ENCODE measurements at places on chromosomes 3 and 15.

DNA sequence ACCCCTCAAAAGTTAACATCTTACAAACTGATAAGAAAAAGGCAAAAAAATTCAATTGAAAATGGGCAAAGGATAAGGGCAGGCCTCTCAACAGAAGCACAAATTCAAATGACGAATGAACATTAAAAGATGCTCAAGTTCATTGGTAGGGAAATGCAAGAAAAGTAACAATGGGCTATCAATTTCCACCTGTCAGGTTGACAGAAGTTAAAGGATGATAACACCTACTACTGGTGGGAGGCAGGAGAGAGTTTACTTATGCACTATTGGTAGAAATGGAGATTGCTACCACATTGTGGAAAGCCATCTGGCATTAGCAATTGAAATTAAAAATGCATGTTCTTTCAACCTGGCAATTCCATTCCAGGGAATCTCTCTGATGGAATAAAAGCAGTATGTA is 35.6 kb upstream of the TNFAIP8L3 start:
- DNase-seq, result no peak

DNA sequence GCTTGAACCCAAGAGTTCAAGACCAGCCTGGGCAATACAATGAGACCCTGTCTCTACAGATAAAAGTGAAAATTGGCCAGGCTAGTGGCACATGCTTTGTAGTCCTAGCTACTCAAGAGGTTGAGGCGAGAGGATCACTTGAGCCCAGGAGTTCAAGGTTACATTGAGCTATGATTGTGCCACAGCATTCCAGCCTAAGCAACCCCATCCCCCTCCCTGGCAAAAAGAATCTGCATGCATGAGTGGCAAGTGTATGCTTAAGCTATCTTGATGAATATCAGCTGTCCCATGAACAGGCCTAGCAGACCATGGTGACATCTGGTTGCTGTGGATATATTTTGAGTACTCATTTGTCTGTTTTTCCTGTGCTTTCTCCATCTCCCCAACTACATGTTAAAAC is 4.7 kb downstream of the ATRIP start:
- no peak for DNase-seq

DNA sequence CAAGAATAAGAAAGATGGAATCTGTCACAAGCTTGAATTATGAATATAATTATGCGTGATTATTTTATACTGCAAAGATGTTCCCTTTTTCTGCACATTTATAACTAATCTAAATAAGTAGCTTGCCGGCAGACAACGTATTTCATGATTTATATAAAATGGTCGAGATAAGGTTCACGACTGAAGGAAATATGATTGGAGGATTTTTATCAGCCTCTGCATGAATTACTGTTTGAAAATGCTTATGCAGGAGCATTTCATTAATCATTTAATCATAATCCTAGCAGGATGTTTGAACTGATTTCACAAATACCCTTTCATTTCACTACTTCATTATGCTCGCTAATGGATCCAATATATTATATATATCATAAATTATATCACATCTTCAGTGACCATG is 580.0 kb downstream of the FOXP1 start:
- no peak for DNase-seq

DNA sequence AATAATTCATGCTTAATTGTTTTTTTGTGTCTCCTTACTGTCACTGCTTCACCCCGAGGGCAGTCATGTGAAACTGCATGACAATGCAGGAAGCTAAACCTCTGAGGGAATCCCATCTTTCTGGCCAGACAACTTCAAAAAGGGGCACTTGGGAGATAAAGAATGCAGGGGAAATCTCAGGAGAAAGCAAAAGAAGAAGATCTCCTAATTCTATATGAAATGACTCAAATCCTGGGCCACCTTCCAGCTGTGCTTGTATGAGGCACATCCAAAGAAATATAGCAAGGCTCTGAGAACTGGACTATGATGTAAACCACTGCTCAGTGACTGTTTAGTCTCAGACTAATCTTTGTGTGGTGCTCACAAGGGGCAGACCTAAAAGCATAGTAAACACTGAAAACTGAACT is 22.6 kb upstream of the UMPS start:
- DNase-seq, result no peak

- DNase-seq, result no peak
Measured at GRCh38 chr3:124373524-124373923, 356.7 kb upstream of the UMPS start.

GRCh38 chr15:39685999-39686613 is 96.5 kb downstream of the FSIP1 start:
- DNase-seq, result peak; percentile 33

- DNase-seq, result no peak
Measured at GRCh38 chr3:35044190-35044589, 595.1 kb upstream of the ARPP21 start.

- DNase-seq, result no peak
Measured at GRCh38 chr3:57910990-57911389, 97.2 kb upstream of the FLNB start.

GRCh38 chr3:17176757-17177156 is 292.0 kb downstream of the PLCL2 start:
- no peak for DNase-seq

- DNase-seq, result no peak
Measured at GRCh38 chr3:8982509-8982908, 19.2 kb upstream of the RAD18 start.

DNA sequence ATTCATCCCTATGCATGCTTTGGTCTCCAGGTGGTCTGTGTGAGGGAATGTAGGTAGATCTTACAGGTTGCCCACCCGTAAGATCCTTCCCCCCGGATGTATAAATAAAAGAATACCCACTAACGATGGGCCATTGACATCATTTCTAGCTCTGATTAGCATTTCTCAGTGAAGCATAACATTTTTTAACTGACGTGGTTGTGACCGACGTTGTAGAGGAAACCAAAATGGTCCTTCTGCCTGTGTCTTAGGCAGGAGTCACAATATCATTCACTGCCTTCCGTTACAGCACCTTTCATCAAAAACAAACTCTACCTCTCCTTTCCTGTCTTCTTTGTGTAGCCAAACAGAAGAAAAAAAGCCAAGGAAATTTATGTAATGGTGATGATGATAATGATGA is 27.3 kb upstream of the UMPS start:
- DNase-seq, result no peak

DNA sequence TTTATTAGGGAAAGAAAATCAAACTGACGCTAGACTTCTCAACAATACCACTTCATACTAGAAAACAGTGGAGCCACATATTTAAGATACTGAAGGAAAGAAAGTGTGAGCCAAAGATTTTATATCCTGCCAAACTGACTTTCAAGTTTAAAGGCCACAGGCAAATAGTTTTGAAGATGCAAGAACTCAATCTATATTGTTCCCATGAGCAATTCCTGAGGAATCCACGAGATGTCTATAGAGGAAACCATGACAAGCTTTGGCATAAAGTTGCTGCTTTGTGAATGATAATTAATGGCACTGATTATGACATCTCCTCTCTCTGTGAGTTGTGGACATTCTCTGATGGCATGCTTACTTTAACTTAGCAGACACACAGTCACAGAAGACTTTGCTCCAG is 276.1 kb upstream of the GOLGA6L4 start:
- DNase-seq, result no peak

DNA sequence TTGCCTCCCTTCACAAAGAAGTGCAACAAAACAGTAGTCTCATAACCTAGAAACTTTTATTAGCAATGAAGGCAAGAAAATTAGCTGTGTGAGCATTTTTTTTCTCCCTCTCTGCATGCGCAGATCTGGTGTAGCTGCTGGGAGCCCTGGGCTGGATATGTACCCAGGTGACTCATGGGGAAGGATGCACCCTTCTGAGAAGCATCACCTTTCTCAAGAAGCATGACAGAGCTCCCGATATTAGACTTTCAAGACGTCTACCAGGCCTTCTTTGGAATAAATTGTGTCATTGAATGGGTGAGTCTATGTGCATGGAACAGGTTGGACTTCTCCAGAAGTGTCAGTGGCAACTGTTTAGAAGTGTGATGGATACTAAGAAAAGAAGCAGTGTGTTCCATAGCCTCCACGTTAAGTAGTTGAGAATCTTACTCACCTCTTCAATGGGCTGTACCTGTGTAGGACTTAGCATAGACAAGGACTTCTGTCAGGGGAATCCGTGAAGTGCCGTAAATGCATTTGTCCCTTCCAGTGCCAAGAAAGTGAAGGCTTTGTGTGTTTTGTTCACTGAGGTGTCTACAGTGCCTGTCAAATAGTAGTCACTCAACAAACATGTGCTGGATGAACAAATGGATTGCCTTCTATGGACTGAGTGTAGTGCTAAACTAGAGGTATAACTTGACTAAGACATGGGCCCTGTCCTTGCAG is 47.7 kb upstream of the RASGRP1 start:
- no peak for DNase-seq

DNA sequence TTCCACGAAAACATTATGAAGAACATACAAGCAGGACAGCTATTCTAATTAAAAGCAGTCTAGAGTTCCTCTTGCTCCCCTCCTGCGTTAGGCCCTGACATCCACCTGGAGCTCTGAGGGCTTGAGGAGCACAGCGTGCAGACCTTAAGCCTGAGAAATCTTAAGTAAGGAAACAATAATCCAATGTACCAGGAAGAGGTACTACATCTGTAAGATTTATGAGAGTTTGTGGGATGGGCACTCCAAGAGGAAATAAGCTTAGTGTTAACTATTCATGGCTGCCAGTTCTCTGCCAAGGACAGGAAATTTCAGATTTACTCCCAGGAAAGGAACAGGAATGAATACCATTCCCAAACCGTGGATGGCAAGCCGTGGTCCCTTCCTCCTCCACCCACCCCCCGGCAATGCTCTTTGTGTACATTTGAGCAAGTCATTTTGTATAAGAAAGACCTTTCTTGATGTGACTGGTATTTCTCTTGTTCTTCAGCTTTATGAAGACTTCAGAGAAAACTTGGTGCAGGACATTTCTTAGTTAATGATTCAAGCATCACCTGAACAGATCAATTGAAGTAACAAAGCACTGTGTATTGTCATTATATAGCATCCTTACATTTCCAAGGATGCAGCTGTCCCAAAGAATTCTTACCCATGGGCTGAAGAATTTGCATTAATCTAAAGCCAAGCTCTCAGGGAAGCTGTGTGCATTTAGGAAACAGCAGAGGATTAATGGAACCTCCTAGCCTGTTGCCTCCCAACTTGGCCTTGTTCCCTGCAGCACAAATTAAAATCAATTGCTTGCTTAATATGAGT is 28.8 kb upstream of the VILL start:
- DNase-seq, result no peak

DNA sequence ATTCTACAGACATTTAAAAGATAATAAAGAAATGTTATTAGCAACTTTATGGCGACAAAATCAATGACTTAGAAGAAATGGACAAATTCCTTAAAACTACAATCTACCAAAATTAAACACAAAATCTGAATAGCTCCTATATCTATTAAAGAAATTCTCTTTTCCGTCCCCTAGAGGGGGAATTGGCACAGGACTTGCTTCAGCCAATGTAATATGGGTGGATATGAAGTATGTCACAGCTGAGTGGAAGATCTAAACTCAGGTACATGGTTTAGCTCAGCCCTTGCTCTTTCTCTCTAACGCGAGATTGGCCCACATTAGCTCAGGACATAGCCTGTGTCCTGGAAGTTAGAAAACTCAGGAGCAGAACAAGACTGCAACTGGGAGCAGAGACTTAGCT is 79.3 kb downstream of the DNAH12 start:
- DNase-seq, result no peak

GRCh38 chr3:64687781-64688604 is at the start of gene ADAMTS9:
ADAMTS9 (minus strand) TSS chr3:64688000; CDS start chr3:64687657, 343 bp downstream.
- DNase-seq, result no peak

- DNase-seq, result no peak
Measured at GRCh38 chr3:141326123-141326522, 42.2 kb upstream of the ZBTB38 start.

GRCh38 chr15:57609805-57610529 is 18.3 kb downstream of the MYZAP start:
- DNase-seq, result peak; percentile 52

DNA sequence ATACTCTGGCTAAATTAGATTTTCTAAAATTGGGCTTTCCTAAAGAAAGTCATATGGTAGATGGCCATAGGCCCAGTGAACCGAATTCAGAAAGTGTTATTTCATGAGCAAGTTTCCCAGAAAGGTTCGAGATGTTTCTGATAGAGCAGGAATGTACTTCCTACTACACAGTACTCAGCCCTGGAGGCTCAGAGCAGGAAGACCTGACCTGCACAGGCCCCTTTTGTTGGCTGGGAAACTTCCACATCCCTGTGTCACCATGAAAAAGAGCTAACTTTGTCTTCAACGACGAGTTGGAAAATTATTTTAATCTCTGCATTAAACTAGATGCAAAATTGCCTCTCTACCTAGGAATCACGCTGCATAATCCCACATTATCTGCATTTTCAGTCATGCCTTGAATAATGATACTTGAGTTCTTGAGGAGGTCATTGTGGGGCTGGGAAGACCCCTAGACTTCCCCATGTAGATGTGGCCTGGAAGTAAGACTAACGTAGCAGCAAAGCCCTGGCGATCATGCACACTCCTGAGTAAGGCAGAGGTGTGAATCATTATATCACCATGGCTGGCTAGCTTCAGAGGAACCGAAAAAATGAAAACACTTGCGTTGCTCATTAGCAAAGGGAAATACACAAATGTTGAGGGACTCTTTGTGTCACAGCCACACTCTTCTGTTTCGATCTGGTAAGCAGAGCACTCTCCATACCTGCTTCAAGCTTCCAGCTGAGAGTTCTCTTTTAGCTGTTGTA is 47.1 kb downstream of the CMTM7 start:
- DNase-seq, result no peak

- DNase-seq, result no peak
Measured at GRCh38 chr15:100022806-100023205, 289.6 kb upstream of the LYSMD4 start.

DNA sequence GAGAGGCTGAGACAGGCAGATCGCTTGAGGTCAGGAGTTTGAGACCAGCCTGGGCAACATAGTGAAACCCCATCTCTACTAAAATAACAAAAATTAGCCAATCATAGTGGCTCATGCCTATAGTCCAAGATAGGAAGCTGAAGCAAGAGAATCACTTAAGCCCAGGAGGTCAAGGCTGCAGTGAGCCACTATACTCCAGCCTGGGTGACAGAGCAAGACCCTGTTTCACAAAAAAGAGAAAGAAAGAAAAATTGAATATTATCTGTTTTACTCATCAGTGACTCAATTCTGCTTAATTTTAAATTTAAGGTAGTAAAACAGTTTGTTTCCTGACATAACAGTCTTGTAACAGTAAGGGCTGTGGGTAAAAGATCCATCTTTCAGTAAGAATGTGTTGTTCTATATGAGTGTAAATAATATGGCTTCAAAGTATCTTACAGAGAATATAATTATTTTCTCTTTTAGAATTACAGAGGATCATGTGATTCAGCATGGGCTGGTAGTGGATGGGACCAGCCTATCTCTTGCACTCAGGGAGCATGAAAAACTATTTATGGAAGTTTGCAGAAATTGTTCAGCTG is 85.8 kb downstream of the ATP11B start:
- no peak for DNase-seq

Data from NCI-H345 (cell line).